ENCODE measurements at places on chromosomes 2 and 18.
A peak's percentile ranks its signal among the peaks of the same experiment; 100 is the strongest.

- DNase-seq: no peak
Observed at GRCh38 chr2:33444967-33445366, 31.5 kb upstream of the RASGRP3 start.

GRCh38 chr18:43751203-43751602 is 473.9 kb upstream of the SYT4 start:
- DNase-seq: no peak

DNA sequence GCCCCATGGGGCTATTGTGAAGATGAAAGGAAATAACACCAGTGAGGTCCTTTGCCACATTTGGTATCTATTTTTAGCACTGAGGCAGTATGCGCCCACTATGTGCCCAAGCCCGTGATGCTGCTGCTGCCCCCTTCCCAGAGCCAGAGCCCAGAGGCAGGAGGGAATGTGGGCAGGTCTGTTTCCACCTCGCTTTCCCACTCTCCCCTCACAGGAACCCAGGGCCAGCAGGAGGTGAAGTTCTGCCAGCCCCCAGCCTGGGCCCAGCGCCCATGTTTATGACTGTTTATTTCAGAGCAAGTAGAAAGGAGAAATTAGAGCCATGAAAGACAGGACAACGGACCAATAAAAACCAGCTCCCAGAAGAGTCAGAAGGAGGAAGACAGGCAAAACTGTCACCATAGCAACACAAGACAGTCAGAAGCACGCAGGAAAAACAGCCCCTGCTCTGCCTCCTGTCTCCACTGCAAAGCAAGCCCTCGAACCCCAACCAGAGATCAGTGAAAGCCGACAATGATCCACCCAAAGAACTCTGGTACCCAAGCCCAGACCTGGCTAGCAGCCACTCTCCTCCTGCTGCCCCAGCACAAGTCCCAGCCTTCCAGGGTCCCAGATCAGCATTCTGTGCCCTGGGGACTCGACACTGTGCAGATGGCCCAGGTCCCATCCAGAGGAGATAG is 1.4 kb downstream of the CYRIA start:
- DNase-seq: no peak

DNA sequence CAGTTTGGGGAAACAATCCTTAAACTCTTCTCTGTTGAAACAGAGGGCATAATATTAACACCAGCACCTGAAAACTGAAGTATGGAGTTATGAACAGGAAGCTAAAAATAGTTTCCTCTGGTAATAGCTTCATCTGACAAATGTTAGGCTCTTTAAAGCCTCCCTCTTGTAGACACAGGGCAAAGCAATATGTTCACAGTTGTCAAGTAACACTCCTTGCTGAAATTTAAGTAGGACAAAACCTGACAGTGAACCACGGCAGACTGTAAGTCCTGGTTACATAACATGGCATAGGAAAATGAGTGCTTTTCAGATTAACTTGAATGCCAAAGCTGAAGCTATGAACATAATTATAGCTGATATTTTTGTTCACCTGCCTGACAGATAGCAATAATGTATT is 172.9 kb downstream of the CMPK2 start:
- no peak for DNase-seq

DNA sequence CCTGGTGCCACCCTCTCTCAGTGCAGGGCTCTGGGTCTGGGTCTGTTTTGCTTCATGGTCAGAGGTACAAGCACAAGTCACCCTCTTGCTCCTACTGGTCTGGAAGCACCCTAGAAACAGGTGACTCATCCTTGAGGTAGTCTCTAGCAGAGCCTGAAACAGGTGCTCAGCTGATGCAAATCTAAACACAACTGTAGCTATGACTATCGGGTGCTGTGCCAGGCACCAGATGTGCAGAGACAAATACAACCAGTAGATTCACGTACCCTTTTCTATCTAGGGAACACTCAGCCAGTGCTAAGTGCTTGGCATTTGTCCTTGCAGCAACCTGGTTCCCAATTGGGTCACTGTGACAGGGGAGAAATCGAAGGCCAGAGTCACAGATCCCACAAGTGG is 140.9 kb upstream of the MYCN start:
- no peak for DNase-seq

GRCh38 chr2:175698061-175698460 is 304.0 kb downstream of the LNPK start:
- DNase-seq: no peak

GRCh38 chr18:61064911-61065310 is 268.3 kb upstream of the CDH20 start:
- DNase-seq: no peak

DNA sequence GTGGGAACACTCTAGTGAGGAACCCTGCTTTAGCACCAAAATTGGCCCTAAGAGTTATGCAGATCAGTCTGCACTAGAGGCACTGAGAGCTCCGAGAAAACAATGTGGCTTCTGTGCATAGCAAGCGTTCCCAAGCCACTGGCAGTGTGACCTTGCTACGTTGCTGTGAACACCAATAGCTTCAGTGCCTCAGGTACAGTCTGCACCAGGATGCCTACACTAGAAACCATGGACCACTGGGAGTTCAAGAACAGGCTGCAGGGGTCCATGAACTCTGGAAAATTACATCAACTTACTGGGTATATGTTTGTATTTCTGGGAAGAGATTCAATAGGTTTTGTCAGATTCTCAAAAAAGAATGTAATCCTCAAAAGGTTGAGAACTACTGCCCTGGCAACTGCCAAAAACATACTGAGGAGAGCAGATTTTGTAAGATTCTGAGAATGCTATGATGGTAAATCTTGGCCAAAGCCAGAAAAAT is 18.3 kb upstream of the SP3 start:
- DNase-seq: no peak

- no peak for DNase-seq
Observed at GRCh38 chr18:43278355-43278754, 1.1 kb upstream of the SYT4 start.

GRCh38 chr2:127695491-127696472 is 5.5 kb upstream of the SFT2D3 start:
- DNase-seq: peak; percentile 37

- no peak for DNase-seq
Observed at GRCh38 chr2:3201281-3201680, 176.3 kb downstream of the EIPR1 start.

DNA sequence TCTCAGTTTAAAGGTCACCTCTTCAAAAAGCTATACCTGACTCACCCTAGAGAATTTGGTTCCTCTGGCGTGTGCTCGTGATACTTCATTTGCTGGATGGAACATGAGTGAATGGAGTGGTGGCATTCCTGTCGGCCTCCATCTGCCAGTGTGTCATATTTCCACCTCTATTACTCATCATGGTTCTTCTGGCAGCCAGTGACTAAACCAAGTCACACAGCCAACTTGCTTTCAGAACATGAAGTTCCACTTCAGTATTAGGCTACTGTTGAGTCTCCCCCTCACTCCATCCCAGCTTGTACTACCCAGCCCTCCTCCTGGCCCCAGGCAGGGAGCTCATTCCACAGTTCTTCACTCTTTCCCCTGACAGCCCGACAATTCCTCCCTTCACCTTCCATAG is 169.8 kb downstream of the MREG start:
- DNase-seq: no peak

DNA sequence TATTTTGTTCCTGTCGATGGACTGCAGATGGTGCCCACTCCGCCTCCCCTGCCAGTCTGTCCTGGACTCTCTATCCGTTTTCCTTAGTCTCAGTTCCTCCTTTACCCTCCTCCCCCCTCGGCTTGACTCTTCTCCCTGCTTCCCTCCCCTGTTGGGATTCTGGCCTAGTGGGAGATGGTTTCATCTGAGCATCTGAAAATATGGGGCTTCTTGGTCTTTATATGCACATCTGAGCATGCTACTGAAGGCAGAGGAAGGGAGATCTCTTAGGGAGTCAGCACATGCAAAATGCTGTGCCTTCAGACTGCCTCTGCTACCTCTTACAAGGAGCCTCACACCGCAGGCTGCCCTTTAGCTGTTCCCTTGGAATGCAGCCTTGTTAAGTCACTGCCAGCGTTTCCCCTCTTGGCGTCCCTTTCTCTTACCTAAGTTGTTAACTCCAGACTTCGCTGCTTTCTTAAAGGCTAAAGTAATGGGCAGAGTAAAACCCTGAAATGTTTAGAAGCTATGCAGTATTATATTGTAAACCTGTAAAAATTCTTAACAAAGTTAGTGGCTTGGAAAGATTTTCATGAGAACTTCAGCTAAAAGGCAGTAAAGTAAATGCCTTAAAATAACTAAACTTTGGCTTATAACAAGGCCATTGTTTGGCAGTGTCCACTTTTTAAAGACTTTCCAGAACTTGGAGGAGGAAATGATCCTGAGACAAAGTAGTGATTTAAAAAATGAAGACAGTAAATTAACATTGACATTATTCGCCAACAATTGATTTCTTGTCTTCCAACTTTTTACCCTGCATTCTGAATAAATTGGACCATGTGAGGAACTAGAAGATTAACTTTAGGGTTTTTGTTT is 49.8 kb downstream of the LDLRAD4 start:
- DNase-seq: no peak

- DNase-seq: no peak
Observed at GRCh38 chr2:200172944-200173581, 133.4 kb upstream of the SPATS2L start.

DNA sequence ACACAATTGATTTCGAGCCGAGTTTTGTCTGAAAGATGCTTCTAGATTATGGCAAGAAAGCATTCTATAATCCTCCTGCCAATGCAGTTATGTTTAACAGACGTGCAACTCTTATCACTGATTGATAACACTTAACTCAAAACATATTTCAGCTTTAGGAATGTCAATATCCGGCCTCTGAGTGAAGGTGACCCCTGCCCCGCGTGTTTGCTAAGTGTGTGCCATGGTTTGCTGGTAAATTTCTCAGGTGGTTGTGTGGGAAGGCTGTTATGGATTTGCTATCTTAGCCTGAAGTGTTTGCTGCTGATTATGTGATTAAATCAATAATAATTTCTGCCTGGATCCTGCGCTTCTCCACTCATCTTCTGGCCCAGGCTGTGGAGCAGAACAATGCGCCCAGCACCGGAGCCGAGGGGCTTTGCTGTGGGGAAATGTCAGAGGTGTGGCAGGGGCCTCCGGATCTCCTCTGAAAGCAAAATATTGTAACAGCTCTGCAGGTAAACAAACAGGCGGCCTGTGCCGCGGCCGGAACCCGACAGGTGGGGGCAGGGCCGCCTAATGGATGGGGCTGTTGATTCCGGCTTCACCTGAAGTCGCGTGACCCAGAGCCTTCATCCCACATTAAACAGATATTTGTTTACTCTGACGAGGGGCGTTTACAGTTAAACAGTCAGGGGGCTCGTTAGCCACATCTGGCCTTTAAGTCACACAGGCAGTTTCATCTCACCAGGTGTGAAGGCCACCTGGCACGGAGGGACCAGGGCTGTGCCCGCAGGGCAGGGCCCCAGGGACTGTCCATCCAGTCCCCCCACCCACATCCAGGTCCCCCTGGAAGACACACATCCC is 210.7 kb upstream of the SALL3 start:
- DNase-seq: no peak

DNA sequence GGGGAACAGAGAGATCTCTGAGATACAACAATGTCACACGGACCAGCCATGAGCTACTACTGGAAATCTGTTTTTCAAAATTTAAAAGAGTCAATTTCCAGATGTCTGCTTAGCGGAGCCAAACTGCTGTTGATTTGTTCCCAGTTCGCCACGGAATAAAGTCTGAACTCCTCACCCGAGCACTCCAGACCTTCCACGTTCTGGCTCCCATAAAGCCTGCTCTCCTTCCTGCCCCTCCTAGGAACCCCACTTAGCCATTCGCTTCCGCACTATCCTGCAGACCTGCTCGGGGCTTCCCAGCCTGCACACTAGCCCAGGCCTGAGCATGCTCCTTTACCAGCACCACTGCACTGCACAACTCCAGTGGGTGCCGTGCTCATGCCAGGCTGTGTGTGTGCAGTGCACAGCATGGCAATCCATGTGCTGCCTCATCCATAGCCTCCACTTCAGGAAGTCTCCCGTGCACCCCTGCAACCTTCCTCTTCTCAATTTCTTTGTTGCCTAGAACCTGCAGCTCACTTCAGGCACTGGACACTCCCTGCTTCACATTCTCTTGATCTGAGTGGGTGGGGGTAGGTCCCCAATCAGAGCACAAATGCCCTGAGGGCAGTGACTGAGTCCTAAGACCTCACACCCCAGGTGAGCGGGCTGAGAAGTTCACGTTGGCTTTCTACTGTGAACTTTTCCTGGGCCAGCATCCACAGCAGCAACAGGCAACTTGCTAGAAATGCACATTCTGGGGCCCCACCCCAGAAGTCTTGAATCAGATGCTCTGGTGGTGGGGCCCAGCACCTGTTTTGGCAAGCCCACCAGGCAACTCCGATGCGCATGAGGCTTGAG is 53.7 kb downstream of the ZBTB7C start:
- no peak for DNase-seq

GRCh38 chr2:214450118-214450894 is 39.5 kb downstream of the VWC2L start:
- no peak for DNase-seq

GRCh38 chr2:225425284-225425683 is 25.8 kb downstream of the NYAP2 start:
- DNase-seq: no peak

DNA sequence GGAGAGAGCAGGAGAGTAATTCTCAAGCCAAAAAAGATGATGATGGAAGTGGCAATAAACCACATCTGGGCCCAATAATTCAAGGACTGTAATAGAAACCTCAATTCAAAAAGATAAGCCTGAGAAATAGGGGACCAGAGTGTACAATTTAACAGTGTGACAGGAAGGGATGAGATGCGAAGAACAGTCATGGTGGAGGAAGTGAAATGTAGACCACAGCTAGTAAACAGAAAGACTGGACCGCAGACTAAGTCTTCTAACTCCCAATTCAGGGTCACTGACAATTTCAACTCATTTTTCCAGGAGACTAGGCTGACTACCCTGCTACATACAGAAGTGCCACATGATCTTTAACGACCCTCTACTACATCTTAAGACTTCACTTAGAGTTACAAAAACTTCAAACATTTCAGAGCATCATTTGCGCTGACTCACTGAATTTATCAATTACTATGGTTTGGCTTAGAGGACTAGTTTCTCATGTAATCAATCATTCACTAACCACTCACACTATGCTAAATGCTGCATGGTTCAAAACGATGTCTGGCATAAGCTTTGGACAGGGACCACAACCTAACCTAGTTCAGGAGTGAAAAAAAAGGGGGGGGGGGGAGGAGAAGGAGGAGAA is 9.0 kb downstream of the CUL3 start:
- DNase-seq: no peak

DNA sequence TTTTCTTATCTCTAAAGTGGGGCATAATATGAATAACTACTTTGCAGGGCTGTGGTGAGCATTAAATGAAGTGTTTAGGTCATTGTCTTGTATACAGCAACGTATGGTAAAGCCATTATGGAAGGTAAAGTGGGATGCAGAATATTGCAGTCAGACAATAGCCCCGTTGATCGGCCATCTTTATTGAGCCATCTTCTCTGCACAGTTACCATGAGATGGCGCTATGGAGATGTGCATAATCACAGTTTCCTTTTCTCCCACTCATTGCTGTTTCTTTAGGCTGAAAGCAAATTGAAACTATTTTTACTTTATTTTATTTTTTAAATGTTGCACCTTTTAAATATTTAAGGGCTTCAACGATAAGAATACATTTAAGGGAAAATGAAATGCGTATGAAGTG is 108.9 kb downstream of the THSD7B start:
- no peak for DNase-seq

GRCh38 chr18:65282096-65282495 is 468.7 kb upstream of the CDH7 start:
- no peak for DNase-seq

- no peak for DNase-seq
Observed at GRCh38 chr2:215366440-215367032, 54.7 kb downstream of the ATIC start.

GRCh38 chr2:219225350-219225749 is 4.1 kb downstream of the ATG9A start:
- no peak for DNase-seq

GRCh38 chr18:76162886-76163285 is 332.2 kb downstream of the ZNF516 start:
- no peak for DNase-seq
